ENCODE measurements at places on chromosomes 5 and 9.

GRCh38 chr9:72041775-72042194 lies 18.6 kb downstream of the C9orf57 start:
- DNase-seq: no peak

- DNase-seq: no peak
Observed at GRCh38 chr9:75941066-75941465, 50.6 kb downstream of the PCSK5 start.

GRCh38 chr5:176979669-176980068 lies 26.9 kb downstream of the UIMC1 start:
- DNase-seq: no peak

- DNase-seq: no peak
Observed at GRCh38 chr5:142107036-142107735, 1.4 kb upstream of the NDFIP1 start.

DNA sequence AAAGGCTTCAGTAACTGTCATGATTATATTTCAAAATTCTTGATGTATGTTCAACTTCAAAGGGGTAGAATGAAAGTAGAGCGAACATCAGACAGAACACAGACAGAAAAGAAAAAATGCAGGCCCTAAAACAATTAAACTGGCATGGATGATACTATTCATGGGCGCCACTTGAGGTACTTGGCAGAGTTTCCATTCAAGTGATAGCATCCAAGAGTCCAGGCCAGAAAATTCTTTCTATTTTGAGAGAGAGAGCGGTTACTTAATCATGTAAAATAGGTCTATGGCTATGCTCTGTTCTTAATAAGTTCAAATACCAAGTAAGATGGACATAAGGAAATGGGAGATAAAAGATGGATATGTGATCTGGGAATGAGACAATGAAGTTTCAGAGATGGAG lies 21.4 kb upstream of the PRR16 start:
- no peak for DNase-seq

DNA sequence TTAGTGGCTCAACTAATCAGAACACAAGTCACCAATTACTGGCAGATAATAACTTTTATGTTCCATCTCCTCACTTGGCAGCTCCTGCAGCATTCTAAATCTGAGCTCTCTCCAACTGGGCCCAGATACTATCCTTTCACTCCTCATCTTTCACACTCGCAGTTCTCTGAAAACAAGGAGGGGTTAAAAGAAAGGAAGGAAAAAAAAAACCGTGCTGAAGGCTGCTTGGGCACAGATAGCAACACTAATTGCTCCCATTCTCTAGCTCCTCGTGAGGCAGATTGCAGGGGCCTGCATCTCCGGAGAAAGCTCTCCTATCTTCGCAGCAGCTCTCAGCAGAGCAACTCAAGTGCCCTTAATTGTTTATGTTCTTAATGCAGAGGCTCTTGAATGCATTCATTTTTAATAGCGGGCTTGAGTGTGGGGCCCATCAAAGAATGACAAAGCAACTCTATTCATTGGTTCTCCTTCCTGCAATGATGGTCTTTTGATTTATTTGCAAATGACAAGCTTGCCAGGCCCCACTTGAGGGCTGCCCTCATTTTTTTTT lies 23.9 kb downstream of the TLE1 start:
- DNase-seq: no peak

DNA sequence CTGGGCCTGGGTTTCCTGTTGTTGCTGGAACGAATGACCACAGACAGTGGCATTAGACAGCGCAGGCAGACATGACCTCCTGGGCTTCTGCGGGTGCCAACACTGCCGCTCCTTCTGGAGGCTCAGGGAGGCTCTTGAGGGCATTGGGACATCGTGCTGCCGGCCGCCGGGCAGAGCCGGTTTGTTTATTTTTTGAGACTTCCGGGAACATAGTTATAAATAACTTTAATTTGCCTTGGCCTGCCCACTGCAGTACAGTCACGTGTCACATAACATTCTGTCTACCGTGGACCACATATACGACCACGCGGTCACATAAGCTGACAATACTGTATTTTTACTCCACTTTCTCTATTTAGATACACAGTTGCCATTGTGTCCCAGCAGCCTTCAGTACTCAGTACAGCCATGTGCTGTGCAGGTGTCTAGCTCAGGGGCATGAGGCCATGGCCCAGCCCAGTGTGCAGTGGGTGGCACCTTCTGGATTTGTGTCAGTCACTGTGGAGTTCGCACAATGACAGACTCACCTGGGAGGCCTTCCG lies 8.2 kb upstream of the TOR4A start:
- DNase-seq: no peak

DNA sequence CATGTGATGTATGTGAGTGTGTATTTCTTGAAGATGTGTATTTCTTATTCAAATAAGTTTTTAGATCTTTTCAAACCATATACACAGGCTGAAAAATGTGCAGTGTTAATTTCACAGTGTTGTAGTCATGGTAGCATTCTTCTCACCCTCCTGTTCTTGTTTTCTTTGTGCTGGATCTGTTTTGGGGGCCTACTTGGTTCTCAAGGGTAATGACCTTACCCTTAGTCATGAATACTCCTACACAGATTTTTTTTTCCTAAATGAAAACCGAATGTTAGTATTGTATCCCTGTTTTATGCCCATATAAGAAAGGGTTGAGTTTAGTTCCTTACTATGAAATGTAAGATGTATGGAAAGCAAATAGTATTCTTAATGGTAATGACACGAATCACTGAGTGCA lies 88.0 kb downstream of the SLC44A1 start:
- no peak for DNase-seq

- DNase-seq: no peak
Observed at GRCh38 chr9:98432134-98432533, 176.7 kb upstream of the TBC1D2 start.

- peak; percentile 44 for DNase-seq
Observed at GRCh38 chr5:132294728-132295504, 722 bp downstream of the SLC22A4 start.

GRCh38 chr5:80483636-80484232 lies 4.2 kb upstream of the FAM151B start:
- no peak for DNase-seq

- DNase-seq: no peak
Observed at GRCh38 chr9:32247168-32247567, 137.3 kb upstream of the ACO1 start.

GRCh38 chr9:75639971-75640610 lies 250.4 kb upstream of the PCSK5 start:
- no peak for DNase-seq

DNA sequence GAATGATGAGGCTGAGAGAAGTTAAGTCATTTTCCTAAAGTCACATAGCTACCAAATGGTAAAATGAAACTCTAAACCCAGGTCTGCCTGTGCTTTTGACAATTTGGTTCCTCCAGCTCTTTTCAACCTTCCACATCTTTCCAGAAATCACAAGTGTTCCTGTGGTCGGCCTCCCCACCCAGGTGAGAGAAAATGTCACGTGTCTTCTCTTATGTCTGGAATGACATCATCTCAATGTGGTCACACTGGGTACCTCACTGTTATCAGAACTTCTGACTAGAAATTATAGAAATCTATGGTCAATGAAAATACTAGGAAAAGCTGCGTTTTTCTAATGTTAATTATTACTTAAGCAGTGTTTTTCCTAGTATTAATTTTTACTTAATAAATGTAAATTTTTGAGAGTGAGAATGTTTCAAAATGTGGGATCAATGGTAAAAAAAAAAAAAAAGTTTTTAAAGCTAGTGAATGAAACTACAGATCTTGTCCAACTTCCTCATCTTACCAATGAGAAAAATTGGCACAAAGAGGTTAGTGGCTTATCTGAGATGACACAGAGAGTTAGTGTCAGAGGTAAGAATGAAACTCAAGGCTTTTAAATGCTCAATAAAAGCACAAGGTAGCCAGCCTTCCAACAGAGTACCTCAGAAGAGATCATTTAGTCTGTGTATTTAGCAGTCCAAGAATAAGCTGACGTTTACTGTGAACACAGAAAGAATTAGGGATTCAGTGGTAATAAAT lies 228.7 kb upstream of the NR4A3 start:
- no peak for DNase-seq

DNA sequence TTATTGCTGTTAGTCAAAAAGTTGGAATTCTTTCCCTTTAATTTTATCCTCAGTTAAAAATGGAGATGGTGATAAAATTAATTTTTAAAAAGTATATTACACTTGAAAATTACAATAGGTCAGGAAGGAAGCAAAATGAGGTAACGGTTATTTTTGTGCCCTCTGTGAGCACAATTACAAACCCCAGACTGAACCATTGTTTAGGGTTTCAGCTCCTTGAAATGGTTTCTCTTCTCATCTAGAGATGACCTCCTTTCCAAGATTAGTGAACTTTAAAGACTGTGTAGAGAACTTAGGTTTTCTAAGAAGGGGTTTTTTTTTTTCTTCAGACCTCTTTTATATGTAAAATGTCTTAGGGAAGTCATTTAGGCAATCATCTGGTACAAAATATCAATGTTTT lies 126.2 kb upstream of the CHD1 start:
- DNase-seq: no peak

DNA sequence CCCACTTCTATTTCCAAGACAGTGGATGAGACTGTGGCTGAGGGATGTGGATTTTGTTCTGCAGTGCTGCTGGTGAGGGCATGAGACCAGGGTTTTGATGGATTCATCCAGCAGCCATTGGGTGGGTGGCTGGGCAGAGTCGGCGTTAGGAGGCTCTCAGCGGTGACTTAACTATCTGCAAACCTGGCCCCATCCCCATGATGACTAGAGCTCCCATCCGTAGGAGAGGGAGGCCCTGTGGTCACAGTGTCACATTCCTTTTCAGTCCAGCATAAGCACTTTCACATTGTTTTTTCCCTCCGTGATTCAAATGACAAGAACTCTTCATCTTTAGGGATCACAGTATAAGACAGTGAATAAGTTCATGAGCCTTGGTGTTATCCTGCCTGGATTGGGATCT lies 60.4 kb upstream of the SPRY4 start:
- DNase-seq: no peak

DNA sequence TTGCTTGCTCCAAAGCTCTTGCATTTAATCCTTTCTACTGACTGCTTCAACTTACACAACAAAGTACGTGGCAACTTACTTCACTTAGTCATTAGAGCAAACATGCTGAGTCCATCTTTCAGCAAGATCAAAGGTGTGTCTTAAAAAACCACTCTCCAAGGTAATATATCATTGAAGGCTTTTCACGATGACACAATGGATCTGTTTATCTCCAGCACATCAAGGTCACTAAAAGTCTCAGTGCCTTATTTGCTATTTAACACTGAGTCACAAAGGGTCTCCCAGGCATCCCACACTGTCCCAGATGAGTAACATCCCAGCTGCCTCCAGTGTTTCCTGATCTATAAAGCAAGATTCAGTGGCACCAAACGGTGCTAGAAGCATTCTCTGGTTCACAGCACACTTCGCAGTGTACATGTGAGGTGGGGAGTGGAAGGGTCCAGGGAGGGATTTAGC lies 3.7 kb upstream of the CLK4 start:
- DNase-seq: no peak

GRCh38 chr5:152534641-152535040 lies 129.6 kb upstream of the NMUR2 start:
- no peak for DNase-seq

GRCh38 chr9:20684875-20685696 lies 1.0 kb downstream of the FOCAD start:
- DNase-seq: no peak

DNA sequence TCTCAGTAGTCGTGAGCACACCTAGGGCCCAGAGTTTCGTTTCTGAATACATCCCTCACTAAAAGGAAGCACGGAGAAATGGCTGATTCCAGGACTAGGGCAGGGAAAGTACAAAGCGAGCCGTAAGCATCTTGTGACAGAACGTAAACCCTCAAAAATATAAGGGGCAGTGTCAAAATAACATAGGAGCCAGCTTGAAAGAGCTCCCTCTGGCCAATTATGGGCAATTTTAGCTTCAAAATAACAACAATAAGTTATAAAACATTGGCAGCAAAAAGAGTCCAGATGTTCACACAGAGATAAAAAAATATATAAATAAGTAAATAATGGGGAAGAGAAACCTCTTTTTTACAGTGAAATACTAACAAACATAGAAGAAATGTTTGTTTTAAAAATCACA lies 18.5 kb upstream of the GLIS3 start:
- DNase-seq: no peak

- DNase-seq: no peak
Observed at GRCh38 chr5:52710310-52710971, 77.3 kb upstream of the ITGA1 start.

GRCh38 chr5:175104677-175105076 lies 339.3 kb downstream of the DRD1 start:
- DNase-seq: no peak

DNA sequence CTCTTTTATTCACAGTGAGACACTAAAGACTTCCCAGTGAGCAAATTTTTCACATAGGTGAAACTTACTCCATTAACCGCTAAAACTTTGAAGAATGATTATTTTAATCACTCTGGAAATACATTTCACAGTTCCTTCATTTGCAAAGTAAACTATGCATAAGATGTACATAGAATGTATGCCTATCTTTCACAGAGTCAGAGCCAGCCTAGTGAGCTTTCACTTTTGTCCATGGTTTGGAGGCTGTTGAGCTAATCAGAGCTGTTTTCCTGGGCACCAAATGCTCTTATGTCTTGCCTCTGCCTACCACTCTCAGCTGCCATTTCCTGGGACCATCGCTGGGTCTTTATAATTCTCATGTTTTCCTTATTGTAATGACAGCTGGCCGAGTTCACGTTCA lies 67.3 kb downstream of the PDE8B start:
- DNase-seq: no peak

DNA sequence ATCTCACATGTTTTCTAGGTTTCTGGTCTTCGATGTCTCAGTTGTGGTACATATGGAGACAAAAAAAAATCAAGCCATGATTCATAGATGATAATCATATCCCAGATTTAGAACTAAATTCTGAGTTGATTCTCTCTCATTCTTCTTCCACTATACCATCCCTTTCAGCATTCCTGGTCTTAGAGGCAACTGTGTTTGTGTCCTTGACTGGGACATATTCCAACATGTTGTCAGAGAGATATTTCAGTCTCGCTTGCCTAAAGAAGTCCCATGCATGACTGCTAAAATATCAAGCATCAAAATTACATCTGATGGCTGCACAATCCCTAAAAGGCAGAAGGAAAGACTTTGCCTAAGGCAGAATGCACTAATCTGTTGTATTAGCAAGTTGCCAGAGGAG lies 236.6 kb downstream of the PSAT1 start:
- no peak for DNase-seq

DNA sequence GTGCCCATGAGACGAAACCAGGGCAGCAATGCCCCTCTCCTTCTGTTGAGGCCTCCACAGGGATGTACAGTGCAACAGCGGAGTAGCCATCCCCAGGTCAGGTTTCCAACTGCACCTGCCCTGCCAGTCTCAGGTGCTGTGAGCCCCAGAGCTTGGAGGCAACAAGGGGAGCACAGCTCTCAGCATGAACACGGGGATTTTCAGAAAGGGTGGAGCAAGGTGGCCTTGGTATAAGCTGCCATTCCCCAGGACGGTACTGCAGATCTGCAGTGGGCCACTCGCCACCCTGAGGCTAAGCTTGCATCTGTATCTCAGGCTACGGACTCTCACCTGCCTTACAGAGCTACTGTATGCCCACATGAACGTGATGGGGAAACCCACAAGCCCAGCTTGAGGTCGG lies 103.6 kb downstream of the GABBR2 start:
- no peak for DNase-seq

GRCh38 chr5:129379406-129379805 lies 80.7 kb upstream of the ADAMTS19 start:
- DNase-seq: no peak

Data from activated CD8-positive, alpha-beta memory T cell treated with anti-CD3 and anti-CD28 coated beads for 1 hour (primary cell).